Esophagus mucosa (tissue), 1 donor: ENCODE measurements at places on chromosomes 5 and 9. TPM values are rescaled to one million over a fixed set of nuclear protein-coding genes. Genes with fewer than 3 reads are reported as not detected.

- ATAC-seq: no peak
Observed at GRCh38 chr5:6615034-6615815, 17.6 kb downstream of the NSUN2 start.

GRCh38 chr9:69919461-69920061 is 98.9 kb downstream of the CFAP95 start:
- ATAC-seq: peak; percentile 62

MARVELD2 gene
- 25.7 TPM for total RNA-seq

EFNA5 gene
- total RNA-seq: 29.7 TPM
